ENCODE measurements at places on chromosomes 12 and 14.
A peak's percentile ranks its signal among the peaks of the same experiment; 100 is the strongest.

GRCh38 chr12:11584221-11584855, 65.1 kb upstream of the ETV6 start:
- peak; percentile 33 for DNase-seq

DNA sequence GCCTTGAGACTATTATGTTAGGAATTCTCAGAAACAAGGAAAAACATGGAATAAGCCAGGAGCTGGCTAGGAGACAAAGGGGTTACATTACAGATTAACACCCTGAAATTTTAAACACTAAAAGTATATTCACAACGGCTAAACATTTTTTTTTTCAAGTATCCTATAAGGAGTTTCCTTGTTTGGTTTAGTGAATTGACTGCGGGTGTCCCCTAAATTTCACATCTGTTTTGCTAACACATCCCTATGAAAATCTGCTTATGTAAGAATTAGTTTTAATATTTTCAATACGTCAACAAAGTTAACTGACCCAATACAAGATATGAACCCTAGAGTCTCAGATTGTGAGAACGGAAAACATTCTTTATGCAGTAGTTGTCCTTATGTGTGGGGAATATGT, 19.0 kb downstream of the TAOK3 start:
- DNase-seq, result no peak

GRCh38 chr12:94182986-94183707, 34.8 kb downstream of the PLXNC1 start:
- no peak for DNase-seq

DNA sequence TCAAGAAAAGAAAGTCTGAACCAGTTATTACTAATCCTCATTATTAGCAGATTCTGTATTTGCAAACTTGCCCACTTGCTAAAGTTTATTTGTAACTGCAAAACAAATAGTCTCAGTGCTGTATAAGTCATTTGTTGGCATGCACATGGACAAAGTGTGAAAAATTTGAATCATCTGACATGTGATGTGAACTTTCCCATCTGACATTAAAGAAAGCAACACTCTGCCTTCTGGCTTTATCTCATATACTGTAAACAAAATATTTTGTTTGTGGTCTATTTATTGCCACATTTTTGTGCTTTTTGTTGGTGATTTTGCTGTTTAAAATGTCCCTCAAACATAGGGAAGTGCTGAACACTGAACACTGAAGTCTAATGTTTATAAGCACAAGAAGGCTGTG, 513.8 kb downstream of the RPL10L start:
- no peak for DNase-seq

DNA sequence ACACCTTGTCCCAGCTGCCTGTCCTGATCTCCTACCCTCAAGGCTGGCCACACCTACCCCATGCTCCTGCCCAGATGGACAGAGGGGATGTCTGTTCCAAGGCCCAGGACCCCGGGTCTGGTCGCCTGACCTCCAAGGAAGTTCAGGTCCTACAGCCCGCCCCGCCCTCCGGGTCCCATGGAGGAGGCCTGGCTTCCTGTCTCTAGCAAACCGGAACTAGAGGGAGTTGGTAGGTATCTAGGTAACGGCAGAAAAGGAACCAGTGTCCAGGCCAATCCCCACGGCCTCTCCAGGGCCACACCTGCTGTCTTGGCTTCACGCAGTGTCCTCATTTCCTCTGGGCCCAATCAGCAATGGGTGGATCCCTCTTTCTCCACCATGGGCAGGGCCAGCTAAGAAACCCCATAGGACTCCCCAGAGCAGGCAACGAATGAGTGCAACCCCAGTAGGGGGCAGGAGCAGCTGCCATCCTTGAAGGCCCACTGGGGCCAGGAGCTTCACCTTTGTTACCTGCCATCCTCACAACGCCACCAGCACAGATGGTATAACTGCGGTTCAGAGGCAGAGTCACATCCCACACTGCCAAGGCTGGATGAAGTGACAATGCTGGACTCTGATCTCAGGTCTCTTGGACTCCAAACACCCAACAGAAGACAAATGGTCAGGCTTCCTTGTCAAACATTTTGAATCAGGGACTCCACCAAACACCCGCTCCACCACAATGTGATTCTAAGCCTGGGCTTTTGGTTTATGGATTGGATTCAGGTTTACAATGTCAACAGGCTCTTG, 25.1 kb upstream of the RPLP0 start:
- no peak for DNase-seq

GRCh38 chr12:113611652-113612051, 140.0 kb upstream of the LHX5 start:
- no peak for DNase-seq

GRCh38 chr12:30823764-30824163, 69.0 kb upstream of the CAPRIN2 start:
- no peak for DNase-seq

DNA sequence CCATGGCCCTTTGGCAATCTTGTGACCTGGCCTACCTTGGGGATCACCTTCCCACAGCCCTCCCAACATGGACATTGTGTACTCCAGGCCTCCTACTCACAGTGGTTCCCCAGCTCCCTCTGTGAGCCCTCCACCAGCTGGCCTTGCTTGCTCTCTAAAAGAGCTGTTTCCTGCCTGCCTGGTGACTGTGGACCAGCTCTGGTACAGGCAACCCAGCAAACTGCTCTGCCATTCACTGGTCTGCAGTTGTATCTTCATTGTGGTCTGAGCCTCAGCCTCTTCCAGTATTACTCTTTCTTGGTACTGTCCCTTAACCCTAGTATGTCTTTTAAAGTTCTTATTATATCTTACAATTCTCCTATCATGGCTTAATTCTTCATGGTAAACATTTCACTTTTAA, 236.2 kb downstream of the KTN1 start:
- no peak for DNase-seq

- no peak for DNase-seq
Measured at GRCh38 chr12:107339487-107339886, 246.1 kb upstream of the CRY1 start.

DNA sequence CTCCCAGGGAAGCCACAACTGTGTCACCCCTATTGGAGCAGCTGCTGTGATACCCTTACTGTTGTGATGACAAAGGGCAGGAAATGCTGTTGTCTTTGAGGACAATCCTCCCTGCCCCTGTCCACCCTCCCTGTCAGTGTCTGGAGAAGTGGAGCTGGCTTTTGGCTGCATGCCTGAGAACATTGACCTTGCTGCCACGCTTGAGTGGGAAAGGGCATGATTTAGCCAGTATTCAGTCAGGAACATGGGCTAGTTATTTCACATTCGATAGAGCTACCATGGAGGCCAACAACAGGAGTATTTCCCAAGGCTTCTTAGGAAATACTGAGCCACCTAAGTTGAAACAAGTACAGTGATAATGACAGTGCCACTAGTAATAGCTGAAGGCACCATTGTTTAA, 59.4 kb downstream of the MYRFL start:
- no peak for DNase-seq

DNA sequence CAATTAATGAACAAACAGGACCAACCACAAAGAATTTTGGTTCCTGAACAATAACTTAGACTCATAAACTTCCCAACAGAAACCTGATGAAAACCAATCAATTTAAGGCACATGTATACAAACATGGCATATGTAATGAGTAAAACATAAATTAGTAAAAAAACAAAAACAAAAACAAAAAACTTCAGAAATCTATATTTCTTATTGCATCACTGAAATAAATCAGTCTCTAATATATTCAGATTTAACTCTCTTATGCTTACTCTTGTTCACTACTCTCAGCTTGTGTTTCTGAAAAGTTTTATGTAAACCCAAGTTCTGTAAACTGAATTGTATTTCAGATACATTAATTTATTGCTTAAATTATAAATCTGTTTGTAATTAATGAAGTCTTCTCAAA, 233.7 kb downstream of the SLC25A21 start:
- no peak for DNase-seq

DNA sequence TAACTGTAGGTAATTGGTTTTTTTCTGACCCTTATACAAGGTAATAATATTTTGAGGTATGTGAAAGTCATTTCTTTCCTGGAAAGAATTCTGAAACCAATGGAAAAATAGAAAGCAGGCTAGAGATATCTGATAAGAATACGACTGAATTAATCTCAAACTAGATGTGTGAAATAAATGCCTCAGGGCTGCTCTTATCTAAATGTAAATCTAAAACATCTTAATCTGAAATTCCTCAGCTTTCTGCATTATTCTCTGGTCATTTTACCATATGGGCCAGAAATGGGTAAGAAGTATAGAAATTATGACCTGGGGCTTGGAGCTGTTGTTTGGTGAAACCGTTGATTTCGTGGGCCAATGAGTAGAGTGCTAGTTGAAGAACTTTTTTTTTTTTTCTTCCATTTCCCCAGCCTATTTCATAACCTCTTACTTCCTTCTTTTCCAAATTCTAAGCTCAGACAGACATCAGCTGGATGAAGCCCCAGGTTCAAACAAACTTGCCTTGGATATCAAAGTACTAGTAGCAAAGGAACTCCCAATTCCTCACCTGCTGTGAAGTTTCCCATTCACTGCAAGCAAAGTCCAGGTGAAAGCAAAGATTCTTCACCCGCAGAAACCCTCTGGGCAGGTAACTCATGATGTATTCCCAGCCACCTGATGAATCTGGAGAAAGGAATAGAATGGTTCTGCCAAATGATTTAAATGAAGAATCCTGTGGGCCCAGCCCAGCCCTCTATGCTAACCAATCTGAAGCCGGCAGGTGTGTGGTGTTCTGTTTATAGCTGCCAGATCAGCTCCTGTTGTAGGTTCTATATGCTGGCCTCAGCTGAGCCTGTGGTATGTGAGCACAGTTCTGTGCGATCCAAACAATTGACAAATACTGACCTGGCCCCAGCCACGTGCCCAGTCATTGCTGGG, 9.7 kb upstream of the FOS start:
- no peak for DNase-seq

- DNase-seq, result no peak
Measured at GRCh38 chr14:25017562-25017961, 32.4 kb downstream of the STXBP6 start.

DNA sequence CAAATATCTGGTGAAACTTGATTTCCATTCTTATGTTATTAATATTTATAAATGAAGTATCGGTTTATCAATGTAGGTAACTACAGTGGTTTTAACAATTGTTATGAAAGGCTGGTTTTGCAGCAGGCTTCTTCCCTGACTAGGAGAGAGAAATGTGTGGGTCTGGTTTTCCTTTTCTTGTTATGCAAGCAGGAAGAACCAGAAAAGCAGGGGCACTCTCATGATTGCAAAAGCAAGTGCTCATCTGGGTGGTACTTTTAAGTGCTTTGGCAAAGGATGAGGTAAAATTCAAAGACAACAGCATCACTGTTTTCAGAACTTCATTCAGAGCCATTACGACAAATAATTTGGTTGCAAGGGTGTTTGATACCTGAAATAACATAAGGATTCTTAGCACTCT, 105.6 kb downstream of the PTPRO start:
- DNase-seq, result no peak

DNA sequence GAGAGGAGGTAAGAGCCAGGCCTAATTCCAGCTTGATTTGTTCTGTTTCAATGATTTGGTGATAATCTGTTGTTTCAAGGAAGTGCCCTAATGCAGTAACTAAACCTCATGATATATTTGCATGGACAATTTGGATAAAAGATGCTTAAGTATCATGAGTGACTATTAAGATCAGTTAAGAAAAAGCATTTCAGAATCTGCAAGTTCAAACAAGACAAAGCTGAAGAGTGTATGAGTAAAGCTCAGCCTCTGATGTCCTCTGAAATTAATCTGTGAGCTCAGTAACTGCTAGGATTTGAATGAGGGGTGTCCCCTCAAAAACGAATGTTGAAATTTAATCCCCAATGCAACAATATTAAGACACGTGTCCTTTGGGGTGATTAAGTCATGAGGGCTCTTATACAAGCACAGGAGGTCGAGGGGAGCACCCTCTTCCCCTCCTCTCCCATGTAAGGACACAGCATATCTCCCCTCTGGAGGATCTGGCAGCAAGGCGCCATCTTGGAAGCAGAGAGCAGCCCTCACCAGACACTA, 949.2 kb downstream of the GALC start:
- DNase-seq, result no peak

- no peak for DNase-seq
Measured at GRCh38 chr12:68630598-68630997, 19.9 kb downstream of the RAP1B start.

GRCh38 chr12:100827901-100828520, 33.4 kb downstream of the ANO4 start:
- peak; percentile 62 for DNase-seq

DNA sequence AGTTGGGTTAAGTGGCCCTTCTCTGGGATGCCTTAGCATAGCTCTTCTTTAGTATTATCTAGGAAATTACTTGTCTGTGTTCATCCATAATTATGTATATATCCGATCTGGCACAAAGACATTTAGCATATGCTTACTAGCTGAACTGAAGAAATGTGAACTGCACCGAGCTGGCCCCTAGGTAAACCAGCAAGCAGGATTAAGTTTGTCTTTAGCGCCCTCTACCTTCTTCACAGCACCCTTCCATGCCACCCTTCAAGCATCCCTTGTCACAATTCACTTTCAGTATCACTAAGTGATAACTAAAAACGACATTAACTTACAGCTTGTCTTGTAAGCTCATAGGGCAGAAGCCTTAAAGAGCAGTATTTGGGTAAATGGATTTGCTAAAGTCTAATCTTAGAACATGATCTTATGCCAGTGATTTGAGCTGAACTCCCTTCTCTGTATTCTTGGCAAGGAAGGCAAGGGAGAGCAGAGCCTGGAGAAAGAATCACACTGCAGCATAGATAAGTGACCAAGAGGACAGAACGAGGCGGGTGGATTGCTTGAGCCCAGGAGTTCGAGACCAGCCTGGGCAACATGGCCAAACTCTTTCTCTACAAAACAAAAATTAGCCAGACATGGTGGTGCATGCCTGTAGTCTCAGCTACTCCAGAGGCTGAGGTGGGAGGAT, 2.6 kb upstream of the HAL start:
- peak; percentile 62 for DNase-seq

DNA sequence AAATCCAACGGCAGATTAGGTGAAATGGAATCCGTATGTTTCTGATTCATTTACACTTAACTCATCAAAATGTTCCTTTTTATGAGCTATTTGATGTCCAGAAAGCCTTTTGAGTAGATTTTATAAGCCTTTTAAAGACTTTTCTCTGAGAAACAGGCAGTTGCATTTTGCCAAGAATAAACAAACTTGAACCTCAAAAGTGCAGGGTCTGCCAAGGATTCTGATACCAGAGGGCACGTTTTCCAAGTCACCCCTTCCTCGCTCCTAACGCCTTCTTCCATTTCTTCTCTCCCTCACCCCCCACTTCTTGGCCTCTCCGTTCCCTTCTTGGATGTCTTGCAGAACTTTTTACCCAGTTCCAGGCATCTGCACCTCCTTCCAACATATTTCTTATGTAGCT, 200.6 kb upstream of the TBX3 start:
- peak; percentile 27 for DNase-seq

GRCh38 chr12:43028826-43029225, 439.3 kb upstream of the PRICKLE1 start:
- DNase-seq, result peak; percentile 7

- DNase-seq, result no peak
Measured at GRCh38 chr12:8637666-8638065, 25.0 kb downstream of the MFAP5 start.

- DNase-seq, result no peak
Measured at GRCh38 chr12:30797689-30798088, 42.9 kb upstream of the CAPRIN2 start.

- peak; percentile 82 for DNase-seq
Measured at GRCh38 chr14:34629657-34630529, at the start of gene SNX6. Gene SNX6, minus strand, starts transcription at chr14:34630148. Its CDS starts 32 bp downstream, at chr14:34630116.

GRCh38 chr12:53735-54730, 12.5 kb upstream of the IQSEC3 start:
- DNase-seq, result no peak

- peak; percentile 37 for DNase-seq
Measured at GRCh38 chr12:54988402-54989054, 4.0 kb upstream of the TESPA1 start.

GRCh38 chr14:64755781-64756221, 51.6 kb downstream of the PLEKHG3 start:
- peak; percentile 77 for DNase-seq
